Activated T-cell treated with anti-CD3 and anti-CD28 coated beads for 1 hour (primary cell): ENCODE measurements at places on chromosomes 1 and 21.

DNA sequence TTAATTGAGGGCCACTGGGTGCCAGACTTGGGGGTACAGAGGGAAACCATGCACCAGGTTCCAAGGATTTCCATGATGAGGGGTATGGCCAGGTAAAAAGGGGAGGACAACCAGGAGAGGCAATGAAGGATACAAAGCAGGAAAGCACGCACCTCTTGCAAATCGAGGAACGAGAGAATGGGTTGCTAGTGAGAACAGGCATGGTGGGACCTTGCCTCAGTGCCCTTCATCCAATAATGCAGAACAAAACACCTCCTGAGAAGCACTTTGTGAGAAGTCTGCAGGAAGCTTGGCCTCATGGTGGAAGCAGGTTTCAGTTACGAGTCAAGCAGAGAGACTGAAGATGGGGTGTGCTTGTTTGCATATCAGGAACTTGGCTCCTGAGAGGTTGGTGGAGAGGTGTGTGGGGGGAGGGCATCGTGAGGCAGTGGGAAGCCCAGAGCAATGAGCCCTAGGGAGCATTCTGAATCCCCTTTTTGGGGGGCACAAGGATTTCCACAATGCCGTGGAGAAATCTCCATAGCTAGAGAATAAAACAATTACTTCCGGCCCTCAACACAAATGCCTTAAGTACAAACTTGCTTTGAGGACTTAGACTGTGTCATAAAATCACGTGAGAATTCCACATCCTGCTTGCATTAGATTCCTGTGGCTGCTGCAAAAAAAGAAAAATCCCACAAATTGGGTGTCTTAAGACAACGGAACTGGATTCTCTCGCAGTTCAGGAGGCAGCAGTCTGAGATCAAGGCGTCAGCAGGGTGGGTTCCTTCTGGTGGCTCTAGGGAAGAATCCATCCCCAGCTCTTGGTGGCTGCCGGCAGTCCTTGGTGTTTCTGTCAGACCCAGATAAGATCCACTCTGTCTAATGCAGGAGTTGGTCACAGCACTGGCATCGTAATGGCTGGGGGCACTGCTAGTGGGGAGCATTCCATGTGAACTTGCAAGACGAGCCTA, 54.9 kb upstream of the BACE2 start:
- no peak for DNase-seq

- no peak for DNase-seq
Measured at GRCh38 chr1:209657140-209657879, 5.1 kb upstream of the LAMB3 start.

DNA sequence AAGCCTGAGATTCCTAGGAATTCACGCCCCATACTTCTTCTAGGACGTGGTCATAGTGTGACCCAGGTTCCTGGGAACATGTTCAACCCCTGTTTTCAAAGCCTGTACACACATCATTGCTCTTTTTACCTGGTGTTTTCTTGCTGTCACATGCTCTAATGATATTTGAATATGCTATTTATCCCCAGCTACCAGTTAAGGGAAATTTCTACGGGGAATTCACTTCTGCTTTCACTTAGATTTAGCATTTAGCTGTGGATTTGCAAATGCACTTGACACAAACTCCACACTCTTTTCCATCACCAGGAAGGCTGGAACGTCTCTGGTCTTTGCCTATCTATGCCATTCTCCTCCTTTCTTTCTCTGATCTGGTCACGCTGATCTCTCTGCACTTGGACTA, 11.3 kb upstream of the SAMSN1 start:
- no peak for DNase-seq

DNA sequence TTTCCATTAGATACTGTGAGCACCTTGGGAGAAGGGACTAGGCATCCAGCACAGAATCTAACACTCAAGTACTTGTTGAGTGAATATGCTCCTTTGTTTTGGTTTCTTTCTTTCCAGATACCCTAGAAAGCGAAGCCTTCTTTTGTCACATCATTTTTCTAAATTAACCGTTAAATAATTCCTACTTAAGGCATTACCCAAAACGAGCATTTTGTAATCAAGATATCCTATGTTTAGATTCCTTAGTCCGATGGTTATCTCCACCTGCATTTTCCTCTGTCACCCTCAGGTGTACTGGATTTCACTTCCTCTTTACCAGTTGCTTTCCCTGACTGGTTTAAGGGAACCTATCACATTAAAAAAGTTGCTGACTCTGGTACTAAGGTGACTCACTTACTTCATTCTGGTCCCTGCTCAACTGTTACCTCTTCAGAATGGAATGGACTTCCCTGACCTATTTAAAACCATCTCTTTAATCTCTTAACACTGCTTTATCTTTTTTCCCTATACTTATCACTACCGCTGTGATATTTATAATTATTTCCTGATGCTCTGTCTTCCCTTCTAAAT, 3.2 kb downstream of the B3GALNT2 start:
- DNase-seq, result no peak

GRCh38 chr1:92504291-92505014, 17.7 kb upstream of the GFI1 start:
- no peak for DNase-seq

DNA sequence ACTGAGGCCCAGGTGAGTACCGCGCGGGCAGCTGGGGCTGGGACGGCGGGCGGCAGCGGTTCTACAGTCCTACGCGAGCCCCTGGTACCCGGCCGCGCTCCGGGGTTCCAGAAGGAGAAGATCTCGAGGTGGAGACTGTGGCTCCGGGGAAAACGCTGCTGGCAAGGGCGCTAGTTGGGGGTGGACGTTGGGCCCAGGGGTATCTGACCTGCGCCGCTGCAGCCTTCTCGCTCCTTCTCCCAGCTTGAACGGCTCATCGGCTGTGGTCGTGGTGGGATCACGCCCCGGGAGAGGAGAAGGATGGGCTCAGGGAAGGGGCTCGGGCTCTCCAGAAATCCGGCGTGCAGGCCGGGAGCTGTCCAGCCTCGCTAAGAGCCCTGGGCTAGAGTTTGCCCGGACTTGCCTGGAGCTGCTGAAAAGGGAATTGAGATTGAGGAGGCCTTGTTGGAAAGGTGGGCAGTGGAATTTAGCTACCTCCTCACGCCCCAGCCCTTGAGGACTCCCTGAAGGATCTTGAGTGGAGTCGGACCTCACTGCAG, 1.1 kb upstream of the POU3F1 start:
- DNase-seq, result no peak

DNA sequence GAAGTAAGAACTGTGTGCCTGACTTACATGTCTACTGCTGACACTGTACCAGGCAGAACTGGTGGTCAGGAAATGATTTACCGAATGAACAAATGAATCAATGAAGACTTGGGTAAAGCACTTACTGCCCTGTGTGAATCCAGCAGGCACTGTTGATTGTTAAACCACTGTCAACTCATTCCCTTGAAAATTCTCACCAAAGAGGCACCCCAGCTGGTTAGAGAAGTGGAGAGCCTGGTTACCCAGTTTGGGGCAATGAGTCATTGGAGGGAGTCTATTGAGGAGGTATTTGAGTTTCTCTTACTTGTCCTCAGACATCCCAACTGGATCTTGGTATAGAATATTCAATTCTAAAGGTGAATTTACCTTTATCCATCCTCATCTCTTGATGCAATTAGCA, 34.2 kb downstream of the JUN start:
- DNase-seq, result no peak

DNA sequence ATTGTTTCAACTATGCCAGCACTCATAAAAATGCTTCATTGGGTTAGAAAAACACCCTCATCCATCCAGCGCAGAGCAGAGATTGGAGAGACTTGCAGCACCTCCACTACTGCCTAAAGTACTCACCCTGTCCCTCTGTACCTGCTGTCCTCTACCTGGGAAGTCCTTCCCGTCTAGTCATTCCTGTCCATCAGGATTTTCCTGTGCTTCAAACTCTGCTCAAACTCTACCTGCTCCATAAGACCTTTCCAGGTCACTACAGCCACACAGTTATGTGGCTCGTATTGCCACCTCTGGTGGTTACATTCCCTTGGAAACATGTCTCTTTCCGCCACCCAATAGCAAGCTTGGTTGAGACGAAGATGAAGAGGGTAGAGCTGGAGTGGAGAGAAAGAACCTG, 7.2 kb downstream of the OVGP1 start:
- no peak for DNase-seq

DNA sequence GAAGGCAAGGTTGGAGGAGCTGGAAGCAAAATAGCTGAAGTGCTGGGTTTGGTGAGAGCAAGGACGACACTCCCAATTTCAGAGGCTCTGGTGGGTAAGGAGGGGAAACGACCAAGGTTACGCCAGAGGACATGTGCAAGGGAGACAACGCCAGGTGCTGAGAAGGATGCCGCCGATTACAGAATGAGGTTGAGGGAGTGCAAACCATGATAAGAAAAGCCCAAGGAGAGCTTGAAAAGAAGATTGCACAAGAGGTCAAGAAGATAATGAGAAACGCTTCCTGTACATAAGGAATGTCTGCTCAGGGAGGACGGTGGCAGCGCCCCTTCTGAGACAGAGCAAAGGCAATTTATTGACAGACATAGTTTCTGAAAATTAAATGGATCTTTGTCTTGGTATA, 382.0 kb upstream of the PROX1 start:
- DNase-seq, result no peak

DNA sequence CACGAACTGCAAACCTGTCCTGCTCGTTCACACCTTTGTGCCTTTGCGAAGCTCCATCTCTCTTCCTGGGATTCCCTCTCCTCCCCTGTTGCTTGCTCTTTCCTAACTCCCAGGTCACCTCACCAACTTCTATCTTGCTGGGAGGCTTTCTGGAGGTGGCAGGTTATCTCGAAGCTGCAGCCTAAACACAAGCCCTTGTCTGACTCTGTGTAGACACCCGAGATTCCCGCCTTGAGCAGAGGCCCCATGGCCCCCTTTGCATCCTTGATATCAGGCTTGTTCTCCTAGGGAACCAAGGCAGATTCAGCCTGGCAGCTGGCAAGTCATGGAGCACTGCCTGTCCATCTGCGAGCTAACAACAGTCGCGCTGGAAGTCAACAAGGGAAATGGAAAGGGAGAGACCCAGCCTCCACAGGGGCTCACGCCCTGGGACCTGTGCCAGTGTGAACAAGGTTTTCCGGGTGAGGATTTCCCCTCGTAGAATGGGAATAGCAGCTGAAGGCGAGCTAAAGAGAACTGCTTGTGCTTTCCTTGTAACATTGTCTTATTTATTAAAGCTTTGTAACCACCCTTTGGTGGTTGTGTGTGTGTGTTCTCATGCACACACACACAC, 109.5 kb upstream of the JUN start:
- DNase-seq, result no peak

GRCh38 chr1:228754646-228755268, 19.5 kb downstream of the RHOU start:
- no peak for DNase-seq

GRCh38 chr21:43939443-43940328, 72.4 kb upstream of the TRAPPC10 start:
- DNase-seq, result no peak

- no peak for DNase-seq
Measured at GRCh38 chr1:104761961-104762570, 1012.4 kb downstream of the AMY1C start.

GRCh38 chr1:178284058-178284457, 190.2 kb downstream of the RASAL2 start:
- DNase-seq, result no peak

DNA sequence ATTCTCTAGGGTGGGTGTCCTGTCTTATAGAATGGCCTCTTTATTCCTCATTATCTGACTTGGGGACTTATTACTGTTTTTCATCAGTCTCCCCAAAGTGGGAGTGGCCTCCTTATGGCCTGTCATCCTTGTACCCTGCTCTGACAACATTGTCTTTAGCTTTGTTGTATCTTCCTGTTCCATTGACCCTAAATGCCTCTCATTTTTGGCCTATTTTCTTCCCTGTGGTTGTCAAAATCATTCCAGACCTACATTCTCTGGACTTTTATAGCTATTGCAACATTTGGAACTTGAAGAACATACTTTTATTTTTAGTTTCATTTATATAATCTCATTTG, 9.7 kb downstream of the SFT2D2 start:
- DNase-seq, result no peak

- DNase-seq, result no peak
Measured at GRCh38 chr1:39269349-39269748, 64.9 kb downstream of the MACF1 start.

DNA sequence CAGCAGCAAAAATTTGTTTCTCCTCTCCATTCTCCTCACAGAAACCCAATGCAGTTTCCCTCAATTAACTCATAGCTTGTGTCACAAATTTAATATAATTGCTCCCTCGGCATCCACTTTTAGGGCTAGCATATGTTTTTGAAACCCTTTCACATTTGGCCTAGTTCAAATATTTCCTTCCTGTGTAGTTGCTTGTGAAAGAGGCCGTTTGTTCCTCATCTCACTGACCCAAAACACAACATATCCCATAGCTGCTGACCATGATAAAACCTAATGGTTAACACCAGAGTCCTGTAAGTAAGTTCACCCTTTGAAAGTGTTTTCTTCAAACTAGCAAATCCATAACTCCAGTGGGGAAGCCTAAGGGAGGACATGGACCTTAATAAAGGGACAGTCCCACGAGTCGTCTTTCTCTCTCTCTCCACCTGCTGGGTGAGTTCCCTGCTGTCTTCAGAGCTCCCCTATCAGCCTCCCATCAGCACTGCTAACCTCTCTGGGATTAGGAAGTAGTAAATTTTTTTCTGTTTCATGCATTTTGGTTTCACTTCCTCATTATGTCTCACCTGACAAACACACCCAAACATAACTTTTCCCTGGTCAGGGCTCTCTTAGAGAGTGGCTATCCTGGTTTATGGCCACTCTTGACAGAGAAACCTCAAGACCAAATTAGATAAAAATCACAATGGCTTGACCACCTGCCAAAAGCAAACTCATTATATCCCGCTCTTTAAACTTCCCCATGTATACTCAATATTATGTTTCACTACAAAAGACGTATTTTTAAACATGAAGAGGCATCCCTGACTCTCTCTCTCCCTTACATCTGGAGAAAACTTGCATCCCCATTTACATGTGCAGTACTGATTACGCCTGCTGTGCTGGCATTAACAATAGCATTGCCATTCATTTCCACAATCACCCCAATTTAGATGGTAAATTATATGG, 177.7 kb upstream of the HP1BP3 start:
- DNase-seq, result no peak
